ENCODE measurements at places on chromosomes 13 and 19. TPM values are rescaled to one million over a fixed set of nuclear protein-coding genes. Genes with fewer than 3 reads are reported as not detected.

DNA sequence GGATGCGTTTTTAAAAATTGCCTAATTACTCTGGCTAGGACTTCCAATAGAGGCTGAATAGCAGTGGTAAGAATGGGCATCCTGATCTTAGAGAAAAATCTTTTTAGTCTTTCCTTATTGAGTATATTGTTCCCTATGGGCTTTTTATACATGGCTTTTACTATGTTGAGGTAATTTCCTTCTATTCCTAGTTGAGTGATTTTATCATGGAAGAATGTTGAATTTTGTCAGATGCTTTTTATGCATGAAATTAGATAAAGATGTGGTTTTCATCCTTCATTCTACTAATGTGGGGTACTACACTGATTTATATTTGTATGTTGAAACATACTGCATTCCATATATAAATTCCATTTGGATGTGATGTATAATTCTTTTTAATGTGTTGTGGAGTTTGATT is 2673.8 kb downstream of the PCDH9 start:
- H3K27ac ChIP-seq = no peak overlapping the region
- no peak overlapping the region for H3K4me3 ChIP-seq
- H3K4me1 ChIP-seq = no peaks in the 10 kb centered on the region

Gene TNNT1
- polyA plus RNA-seq = 0.18 TPM

GRCh38 chr19:8609279-8610040 is 1.1 kb downstream of the ADAMTS10 start:
- DNase-seq = no peak
- H3K4me1 ChIP-seq = no peaks in the 10 kb centered on the region
- H3K27ac ChIP-seq = peak overlapping the region; percentile 22
- peak overlapping the region; percentile 27 for H3K4me3 ChIP-seq

DNA sequence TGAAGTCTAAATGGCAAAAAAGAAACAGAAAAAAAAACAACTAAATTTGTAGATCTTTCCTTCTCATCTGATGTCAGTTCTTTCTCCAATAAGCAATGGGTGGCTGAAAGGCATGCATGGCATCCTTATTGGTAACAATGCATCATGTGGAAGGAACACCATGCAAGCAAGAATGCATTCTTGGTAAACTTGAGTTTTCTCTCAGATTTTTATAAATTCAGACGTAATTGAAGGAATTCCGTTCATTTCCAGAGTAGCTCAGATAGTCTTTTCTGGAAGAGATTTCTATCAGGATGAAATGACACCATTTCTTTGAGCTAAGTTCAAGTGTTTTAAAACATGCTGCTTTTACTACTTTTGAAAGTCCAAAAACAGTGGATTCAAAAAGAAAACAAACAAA is 373.0 kb downstream of the COG6 start:
- no peaks in the 10 kb centered on the region for H3K4me1 ChIP-seq
- H3K27me3 ChIP-seq = no peaks in the 10 kb centered on the region
- H3K4me3 ChIP-seq = no peak overlapping the region
- no peaks in the 10 kb centered on the region for H3K36me3 ChIP-seq
- H3K27ac ChIP-seq = no peak overlapping the region

GRCh38 chr19:14649020-14649419 is 25.6 kb downstream of the ADGRE3 start:
- H3K27ac ChIP-seq = no peak overlapping the region
- H3K27me3 ChIP-seq = no peaks in the 10 kb centered on the region
- H3K4me1 ChIP-seq = no peaks in the 10 kb centered on the region
- H3K4me3 ChIP-seq = no peak overlapping the region
- no peak for DNase-seq
- H3K36me3 ChIP-seq = no peaks in the 10 kb centered on the region

GRCh38 chr19:54154603-54155345 is 4.7 kb downstream of the LENG1 start:
- H3K4me1 ChIP-seq = peaks cover 11% of the 10 kb centered on the region
- H3K27me3 ChIP-seq = no peaks in the 10 kb centered on the region
- H3K36me3 ChIP-seq = peaks cover 32% of the 10 kb centered on the region
- no peak overlapping the region for H3K4me3 ChIP-seq
- H3K27ac ChIP-seq = no peak overlapping the region
- DNase-seq = no peak

Gene PLVAP
- 2.2 TPM for polyA plus RNA-seq

DNA sequence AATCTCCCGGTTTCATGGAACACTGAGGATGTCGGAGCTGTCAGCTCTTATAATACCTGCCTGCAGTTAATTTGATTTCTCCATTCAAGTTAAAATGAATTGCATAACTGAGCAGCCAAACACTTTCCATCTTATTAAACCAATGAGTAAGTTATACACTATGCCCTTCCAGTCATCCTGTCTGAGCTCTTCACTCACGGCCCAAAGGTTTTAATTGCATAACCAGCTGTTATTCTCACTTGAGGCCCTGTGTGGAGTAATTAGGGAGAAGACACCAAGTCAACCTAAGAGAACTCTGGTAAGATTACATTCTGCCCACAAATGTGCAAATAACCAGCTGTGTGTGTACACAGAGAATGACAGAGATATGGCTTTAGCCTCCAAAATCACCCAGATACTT is 303.5 kb downstream of the TBC1D4 start:
- H3K4me1 ChIP-seq = no peaks in the 10 kb centered on the region
- no peaks in the 10 kb centered on the region for H3K27me3 ChIP-seq

DNA sequence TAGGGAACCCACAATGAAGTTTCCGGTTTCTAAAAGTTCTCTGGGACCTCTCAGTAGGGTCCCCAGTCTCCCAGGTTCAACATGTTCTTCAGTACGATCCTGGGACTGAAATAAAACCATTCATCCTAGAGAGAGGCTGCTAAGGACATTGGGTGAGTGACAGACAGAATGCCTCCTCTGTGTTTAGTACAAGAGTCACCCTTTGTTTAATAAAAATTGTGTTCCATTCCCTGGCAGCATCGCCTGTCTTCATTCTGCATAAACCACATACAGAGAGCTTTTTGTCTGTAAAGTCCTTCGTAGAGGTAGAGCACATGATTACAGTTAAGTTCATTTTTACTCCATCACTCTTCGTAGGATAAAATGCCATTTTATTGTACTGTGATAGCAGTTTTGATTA is 95.3 kb upstream of the GPR12 start:
- DNase-seq = no peak
- H3K27me3 ChIP-seq = no peaks in the 10 kb centered on the region
- no peak overlapping the region for H3K27ac ChIP-seq
- H3K4me3 ChIP-seq = no peak overlapping the region
- H3K36me3 ChIP-seq = no peaks in the 10 kb centered on the region

Gene SHISA2
- polyA plus RNA-seq = 0.27 TPM

- H3K4me1 ChIP-seq = no peaks in the 10 kb centered on the region
- H3K4me3 ChIP-seq = peak within 1 kb of the TSS; percentile 9
Measured at GRCh38 chr13:28820099-28821051, at the start of gene MTUS2. Gene MTUS2 (plus strand): TSS chr13:28820339.

Gene TEX101
- polyA plus RNA-seq = not detected

Gene ZNF541
- polyA plus RNA-seq = not detected

Gene ZNF471
- 1.6 TPM for polyA plus RNA-seq

- H3K4me3 ChIP-seq = no peak overlapping the region
- H3K27me3 ChIP-seq = no peaks in the 10 kb centered on the region
- H3K27ac ChIP-seq = no peak overlapping the region
- no peak for DNase-seq
- H3K36me3 ChIP-seq = no peaks in the 10 kb centered on the region
Measured at GRCh38 chr19:17843292-17843827, 4.4 kb downstream of the JAK3 start.

GRCh38 chr19:33686687-33687480 is 65.1 kb downstream of the CHST8 start:
- H3K36me3 ChIP-seq = no peaks in the 10 kb centered on the region
- DNase-seq = no peak
- no peak overlapping the region for H3K27ac ChIP-seq
- no peaks in the 10 kb centered on the region for H3K4me1 ChIP-seq
- H3K27me3 ChIP-seq = peaks cover 19% of the 10 kb centered on the region

Gene FCER2
- not detected for polyA plus RNA-seq

DNA sequence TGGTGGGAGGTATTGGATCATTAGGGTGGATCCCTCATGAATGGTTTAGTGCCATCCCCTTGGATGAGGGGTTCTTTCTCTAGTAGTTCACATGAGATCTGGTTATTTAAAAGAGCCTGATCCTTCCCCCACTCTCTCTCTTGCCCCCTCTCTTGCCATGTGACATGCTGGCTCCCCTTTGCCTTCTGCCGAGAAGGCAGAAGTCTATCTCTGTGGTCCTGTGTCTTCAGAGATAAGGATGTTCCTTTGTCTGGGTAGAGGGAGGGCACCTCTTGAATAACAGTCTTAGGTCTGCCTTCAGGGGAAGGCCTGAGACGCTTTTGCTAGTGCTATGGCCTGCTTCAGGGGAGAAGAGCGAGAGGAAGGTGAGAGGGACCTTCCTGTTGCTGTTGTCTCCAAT is 2.0 kb upstream of the ZDHHC20 start:
- no peak overlapping the region for H3K27ac ChIP-seq
- H3K27me3 ChIP-seq = no peaks in the 10 kb centered on the region
- no peaks in the 10 kb centered on the region for H3K36me3 ChIP-seq
- H3K4me3 ChIP-seq = no peak overlapping the region
- H3K4me1 ChIP-seq = no peaks in the 10 kb centered on the region
- DNase-seq = no peak

DNA sequence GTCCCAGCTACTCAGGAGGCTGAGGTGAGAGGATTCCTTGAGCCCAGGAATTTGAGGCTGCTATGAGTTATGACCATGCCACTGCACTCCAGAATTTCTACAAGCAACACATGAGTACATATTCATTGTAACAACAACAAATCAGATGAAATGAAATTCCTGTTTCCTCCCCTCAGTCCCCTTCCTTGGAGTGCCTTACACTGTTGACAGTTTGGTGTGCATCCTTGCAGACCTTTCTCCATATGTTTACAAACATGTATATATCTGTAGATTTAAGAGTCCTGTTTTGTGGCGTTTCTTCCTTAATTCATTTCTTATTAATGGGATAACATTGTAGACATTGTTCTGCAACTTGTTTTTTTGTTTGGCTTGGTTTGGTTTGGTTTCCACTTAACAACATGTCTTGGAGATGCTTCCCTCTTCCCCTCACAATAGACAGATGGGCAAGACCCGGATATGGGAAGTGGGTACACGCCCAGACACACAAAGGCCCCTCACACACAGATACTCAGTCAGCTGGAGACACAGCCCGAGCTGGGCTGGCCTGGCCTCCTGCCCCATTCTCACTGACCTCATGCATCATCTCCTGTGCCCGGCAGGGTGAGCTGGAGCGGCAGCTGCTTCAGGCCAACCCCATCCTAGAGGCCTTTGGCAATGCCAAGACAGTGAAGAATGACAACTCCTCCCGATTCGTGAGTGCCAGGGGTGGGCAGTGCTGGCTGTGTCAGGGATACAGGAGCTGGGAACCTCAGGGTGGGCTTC is 21.7 kb downstream of the MYH14 start:
- no peaks in the 10 kb centered on the region for H3K27me3 ChIP-seq
- no peak overlapping the region for H3K27ac ChIP-seq
- no peak for DNase-seq
- H3K4me3 ChIP-seq = no peak overlapping the region

Gene GAPDHS
- not detected for polyA plus RNA-seq

DNA sequence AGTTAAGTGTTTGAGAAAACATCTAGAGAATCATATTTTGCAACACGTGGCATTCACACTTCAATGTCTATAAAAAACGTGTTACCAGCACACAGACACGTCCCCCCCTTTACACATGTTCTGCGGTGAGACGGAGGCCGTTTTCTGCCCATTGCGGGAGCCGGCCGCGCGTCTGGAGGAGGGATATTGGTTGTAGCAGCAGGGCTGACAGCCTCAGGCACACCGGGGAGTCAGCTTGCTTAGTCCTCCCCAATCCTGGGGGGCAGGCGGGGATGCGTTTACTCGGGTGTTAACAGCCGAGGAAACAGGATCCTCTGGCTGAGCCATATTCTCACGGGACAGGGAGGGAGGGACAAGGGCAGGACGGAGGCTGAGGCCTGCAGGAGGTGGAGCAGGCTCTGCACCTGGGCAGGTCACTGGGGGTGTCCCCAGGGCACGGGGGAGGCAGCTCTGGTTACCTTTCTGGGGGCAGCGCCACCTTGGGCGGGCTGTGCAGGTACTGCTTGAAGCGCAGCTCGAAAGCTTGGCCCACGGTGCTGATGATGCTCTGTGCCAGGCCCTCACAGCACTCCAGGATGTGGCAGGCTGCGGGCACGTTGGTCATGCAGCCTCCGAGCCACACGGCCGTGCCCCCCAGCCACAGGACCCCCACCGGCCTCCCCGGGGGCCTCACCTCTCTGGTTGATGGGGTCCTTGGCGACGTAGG is 25.0 kb downstream of the SHC2 start:
- no peak overlapping the region for H3K27ac ChIP-seq
- no peaks in the 10 kb centered on the region for H3K27me3 ChIP-seq
- no peak for DNase-seq
- no peaks in the 10 kb centered on the region for H3K4me1 ChIP-seq

- no peaks in the 10 kb centered on the region for H3K27me3 ChIP-seq
- peak overlapping the region; percentile 8 for H3K27ac ChIP-seq
- DNase-seq = peak; percentile 93
- H3K4me1 ChIP-seq = peaks cover 44% of the 10 kb centered on the region
Measured at GRCh38 chr13:98509271-98510155, 67.4 kb downstream of the STK24 start.

- peaks cover 2% of the 10 kb centered on the region for H3K4me1 ChIP-seq
- no peak overlapping the region for H3K4me3 ChIP-seq
- no peak overlapping the region for H3K27ac ChIP-seq
- DNase-seq = peak; percentile 45
- no peaks in the 10 kb centered on the region for H3K27me3 ChIP-seq
Measured at GRCh38 chr19:42081584-42082203, 5.7 kb downstream of the ZNF574 start.

GRCh38 chr19:28999724-29000433 is 213.1 kb downstream of the UQCRFS1 start:
- no peaks in the 10 kb centered on the region for H3K27me3 ChIP-seq
- no peak overlapping the region for H3K27ac ChIP-seq
- no peak overlapping the region for H3K4me3 ChIP-seq
- H3K4me1 ChIP-seq = no peaks in the 10 kb centered on the region
- no peaks in the 10 kb centered on the region for H3K36me3 ChIP-seq

DNA sequence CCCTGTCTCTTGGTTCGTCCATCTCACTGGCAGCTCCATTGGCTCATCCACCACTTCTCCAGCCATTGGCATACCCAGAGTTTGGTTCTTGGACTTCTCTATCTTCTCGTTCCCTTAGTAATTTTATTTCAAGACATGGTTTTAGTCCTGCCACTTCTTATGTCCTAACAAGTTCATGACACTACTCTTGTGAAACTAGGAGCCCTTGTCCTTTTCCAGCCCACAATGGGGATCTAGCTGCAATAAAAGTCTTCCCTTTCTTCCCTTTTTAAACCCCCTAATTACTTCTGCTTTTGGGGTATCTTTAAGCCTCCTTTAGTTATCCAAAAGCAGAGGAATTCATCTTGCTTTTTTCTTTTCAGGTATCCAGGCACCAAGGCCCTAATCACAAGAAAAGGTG is 2.9 kb upstream of the RCBTB2 start:
- no peaks in the 10 kb centered on the region for H3K27me3 ChIP-seq
- H3K4me1 ChIP-seq = no peaks in the 10 kb centered on the region
- H3K36me3 ChIP-seq = no peaks in the 10 kb centered on the region
- DNase-seq = no peak
- H3K4me3 ChIP-seq = no peak overlapping the region
- no peak overlapping the region for H3K27ac ChIP-seq

Gene MAST1
- polyA plus RNA-seq = 3.3 TPM

GRCh38 chr13:34731486-34731885 is 210.6 kb upstream of the NBEA start:
- no peaks in the 10 kb centered on the region for H3K4me1 ChIP-seq
- no peak overlapping the region for H3K4me3 ChIP-seq
- no peaks in the 10 kb centered on the region for H3K36me3 ChIP-seq
- no peak for DNase-seq
- no peaks in the 10 kb centered on the region for H3K27me3 ChIP-seq
- no peak overlapping the region for H3K27ac ChIP-seq

All from small intestine (tissue), 16 donors.